Left colon (tissue), 2 donors: ENCODE measurements at places on chromosomes 1 and 21.

DNA sequence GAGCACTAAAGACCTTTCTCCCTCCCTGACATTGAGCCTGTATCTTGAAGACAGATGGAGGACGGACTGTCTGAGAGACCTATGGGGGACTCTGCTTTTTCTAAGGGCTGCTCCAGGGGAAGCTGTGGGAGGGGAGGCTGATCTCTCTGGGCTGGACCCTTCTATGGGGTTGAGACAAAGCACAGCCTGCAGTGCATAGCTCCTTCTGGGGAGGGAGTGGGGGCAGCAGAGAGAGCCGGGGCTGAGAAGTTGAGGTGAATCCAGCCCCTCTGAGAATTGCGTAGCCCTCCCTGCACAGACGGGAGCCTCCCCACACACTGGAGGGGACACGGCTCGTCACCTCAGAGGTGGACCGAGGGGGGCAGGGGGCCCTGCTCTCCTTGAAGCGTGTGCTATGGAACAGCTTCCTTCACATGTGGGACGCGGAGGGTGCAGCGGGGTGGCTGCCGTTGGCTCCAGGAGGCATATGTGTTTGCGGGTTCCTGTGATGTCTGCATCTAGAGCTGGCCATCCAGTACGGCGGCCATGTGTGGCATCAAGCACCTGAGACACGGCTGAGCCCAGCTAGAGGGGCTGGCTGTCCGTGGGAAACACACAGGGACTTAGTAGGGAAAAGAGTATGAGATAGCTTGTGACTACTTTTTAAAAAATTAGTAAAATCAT is 299.1 kb downstream of the CAMTA1 start:
- DNase-seq = no peak

DNA sequence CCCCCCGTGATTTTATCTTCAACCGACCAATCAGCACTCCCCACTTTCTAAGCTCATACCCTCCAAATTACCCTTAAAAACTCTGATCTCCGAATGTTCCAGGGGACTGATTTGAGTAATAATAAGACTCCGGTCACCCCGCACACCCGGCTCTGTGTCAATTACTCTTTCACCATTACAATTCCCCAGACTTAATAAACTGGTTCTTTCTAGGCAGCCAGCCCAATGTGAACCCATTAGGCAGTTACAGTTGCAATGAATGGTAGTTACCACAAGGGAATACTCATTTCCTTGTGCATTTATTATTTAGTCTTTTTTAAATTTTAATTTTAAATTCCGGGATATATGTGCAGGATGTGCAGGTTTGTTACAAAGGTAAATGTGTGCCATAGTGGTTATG is 177.9 kb downstream of the HFM1 start:
- no peak for DNase-seq

GRCh38 chr1:202807451-202807925 is 733 bp downstream of the KDM5B start:
- DNase-seq = no peak

DNA sequence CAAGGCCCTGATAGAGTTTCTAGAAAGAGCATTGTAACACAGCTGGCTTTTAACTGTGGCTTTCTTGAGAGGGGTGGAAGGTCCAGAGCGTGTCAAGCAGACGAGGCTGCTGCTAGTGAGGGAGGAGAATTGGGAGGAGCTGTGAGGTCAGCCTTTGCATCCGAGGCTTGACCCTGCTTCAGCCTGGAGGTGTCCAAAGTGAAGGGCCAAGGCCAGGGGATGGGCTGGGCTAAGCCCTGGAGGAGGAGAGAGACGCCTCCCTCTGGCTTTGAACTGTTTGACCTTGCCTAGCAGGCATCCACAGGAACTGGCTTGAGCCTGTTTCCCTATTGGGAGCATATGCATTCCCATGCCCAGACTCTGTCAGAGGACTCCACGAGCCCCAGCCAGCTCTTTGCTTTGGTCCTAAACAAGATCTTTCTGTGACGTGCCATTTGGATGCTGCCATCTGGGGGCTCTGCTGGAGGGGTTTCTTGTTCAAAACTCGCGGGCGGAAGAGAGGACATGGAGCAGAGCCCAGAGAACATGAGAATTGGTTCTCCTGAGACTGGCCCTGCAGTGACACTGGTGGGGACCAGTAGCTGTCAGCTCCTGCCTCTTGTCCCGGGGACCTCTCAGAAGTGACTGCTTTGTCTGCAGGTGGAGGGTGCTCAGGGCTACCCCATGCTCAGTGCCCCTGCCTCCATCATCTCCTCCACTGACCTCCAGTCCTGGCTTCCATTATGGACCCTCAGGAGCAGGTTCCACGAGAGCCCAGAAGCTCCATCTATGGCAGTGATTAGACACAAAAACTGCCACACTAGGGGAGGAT is 5.5 kb downstream of the ACTRT2 start:
- DNase-seq = no peak

DNA sequence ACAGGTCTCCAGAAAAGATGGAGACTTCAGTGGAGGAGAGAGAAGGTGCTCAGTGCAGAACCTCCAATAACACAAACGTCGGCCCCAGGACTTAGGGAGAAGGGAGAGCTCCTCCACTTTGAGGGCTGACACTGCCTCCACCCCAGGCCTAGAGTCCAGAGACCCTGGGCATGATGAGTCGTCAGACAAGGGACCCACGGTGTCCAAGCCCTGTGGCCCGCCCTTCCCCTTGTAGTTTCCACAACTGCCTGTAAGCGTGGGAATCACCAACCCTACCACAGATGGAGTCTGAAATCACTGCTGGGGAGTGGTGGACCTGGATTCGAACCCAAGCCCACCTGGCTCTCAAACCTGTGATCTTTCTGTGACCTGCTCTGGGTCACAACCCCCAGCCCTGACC is 281.1 kb downstream of the NPHP4 start:
- DNase-seq = peak; percentile 5

DNA sequence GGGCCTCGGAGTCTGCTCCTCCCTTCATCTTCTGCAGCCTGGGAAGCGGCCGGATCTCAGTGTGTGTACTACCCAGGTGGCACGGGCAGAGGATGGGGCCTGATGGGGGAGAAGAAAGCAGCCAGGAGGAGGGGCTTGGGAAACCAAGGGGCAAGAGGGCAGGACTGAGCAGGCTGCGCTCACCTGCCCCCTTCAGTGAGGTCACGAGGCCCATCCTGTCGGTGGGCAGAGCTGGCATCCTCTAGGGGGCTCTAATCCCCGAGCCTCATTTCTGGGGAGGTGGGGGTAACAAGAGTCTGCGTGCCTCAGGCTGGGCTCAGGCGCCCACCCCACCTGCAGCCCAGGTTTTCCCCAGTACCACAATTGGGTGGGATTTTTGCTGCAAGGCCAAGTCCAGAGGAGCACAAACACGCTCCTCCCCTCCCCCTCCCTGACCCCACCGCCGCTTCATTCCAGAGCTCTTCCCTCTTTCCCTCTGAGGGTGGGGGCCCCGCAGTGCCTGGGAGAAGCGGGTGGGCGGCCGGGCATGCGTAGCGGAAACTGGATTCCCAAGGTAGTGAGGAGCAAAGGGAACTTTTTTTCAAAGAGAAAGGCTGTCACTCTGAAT is 1.8 kb upstream of the WNT3A start:
- peak; percentile 8 for DNase-seq

- no peak for DNase-seq
Measured at GRCh38 chr21:18940791-18941190, 537.2 kb upstream of the TMPRSS15 start.

GRCh38 chr1:196951711-196952394 is 8.3 kb downstream of the CFHR2 start:
- no peak for DNase-seq

GRCh38 chr21:28253338-28253737 is 739.3 kb downstream of the LTN1 start:
- no peak for DNase-seq

- no peak for DNase-seq
Measured at GRCh38 chr1:9275161-9275560, 17.5 kb upstream of the SPSB1 start.

GRCh38 chr1:91889717-91890459 is 3.9 kb upstream of the TGFBR3 start:
- no peak for DNase-seq

- no peak for DNase-seq
Measured at GRCh38 chr21:18832950-18833349, 429.4 kb upstream of the TMPRSS15 start.

- no peak for DNase-seq
Measured at GRCh38 chr1:46510998-46511365, 21.3 kb downstream of the DMBX1 start.

DNA sequence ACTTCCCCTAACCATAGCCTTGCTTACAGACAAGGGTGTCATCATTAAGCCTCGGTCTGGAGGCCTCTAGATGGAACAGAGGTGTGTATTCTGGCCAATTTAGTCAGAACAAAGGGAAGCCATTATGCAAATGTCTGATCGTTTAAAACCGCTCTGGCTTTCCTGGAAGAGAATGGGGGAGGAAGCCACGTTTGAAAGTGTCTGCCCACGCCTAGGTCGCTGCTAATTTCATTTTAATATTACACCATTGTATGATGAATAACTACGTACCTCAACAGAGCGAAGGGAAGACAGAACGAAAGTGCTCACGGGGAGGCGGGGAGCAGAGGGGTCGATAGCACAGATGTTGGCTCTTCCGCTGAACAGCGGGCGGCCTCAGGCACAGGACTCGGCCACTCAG is 41.1 kb upstream of the CSF3R start:
- no peak for DNase-seq

- no peak for DNase-seq
Measured at GRCh38 chr1:110065841-110066240, 4.6 kb downstream of the ALX3 start.

- DNase-seq = no peak
Measured at GRCh38 chr1:73821520-73821919, 376.5 kb downstream of the LRRIQ3 start.

- no peak for DNase-seq
Measured at GRCh38 chr1:9731561-9731960, 80.0 kb downstream of the PIK3CD start.

DNA sequence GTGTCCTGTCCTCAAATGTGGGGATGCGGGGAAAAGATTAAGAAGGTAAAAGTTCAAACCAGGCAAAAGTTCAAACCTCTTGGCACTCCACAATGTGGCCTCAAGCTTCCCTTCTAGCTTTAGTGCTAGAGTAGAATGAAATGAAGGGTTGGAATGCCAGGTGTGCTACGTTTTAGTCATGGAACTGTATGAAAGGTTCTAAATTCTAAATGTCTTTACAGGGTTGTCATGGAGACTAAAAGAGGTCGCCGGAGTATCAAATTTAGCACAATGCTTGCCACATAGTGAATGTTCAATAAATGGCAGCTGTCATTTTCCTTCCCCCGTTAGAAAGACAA is 57.2 kb upstream of the LRRC8D start:
- no peak for DNase-seq

- DNase-seq = no peak
Measured at GRCh38 chr1:178282949-178283367, 189.1 kb downstream of the RASAL2 start.

- no peak for DNase-seq
Measured at GRCh38 chr1:199859491-199859933, 168.0 kb upstream of the NR5A2 start.

DNA sequence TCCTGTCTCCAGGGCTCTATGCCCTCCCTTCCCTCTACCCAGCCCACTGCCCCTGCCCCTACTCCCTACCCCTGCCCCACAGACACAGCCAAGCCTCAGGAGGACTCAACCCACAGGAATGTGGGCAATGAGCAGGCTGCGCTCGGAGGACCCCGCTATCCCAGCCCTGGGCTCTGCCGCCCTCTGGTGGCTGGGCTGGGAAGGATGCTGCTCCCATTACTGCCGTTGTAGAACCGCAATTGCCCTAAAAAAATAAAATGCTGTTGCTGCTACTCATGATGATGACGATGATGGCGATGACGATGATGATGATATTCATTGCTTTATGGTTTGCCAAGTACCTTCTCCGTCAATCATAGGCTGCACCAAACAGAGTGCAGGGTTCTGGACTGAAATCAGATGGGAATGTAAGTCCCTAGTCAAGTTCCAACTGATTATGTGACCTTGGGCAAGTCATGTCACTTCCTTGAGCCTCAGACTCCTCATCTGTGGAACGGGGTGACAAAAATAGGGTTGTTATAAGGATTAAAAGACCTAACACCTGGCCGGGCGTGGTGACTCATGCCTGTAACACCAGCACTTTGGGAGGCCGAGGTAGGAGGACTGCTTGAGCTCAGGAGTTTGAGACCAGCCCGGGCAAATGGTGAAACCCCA is 24.6 kb downstream of the ARHGEF19 start:
- DNase-seq = peak; percentile 71

GRCh38 chr1:159920202-159920601 is 5.1 kb downstream of the TAGLN2 start:
- DNase-seq = no peak

DNA sequence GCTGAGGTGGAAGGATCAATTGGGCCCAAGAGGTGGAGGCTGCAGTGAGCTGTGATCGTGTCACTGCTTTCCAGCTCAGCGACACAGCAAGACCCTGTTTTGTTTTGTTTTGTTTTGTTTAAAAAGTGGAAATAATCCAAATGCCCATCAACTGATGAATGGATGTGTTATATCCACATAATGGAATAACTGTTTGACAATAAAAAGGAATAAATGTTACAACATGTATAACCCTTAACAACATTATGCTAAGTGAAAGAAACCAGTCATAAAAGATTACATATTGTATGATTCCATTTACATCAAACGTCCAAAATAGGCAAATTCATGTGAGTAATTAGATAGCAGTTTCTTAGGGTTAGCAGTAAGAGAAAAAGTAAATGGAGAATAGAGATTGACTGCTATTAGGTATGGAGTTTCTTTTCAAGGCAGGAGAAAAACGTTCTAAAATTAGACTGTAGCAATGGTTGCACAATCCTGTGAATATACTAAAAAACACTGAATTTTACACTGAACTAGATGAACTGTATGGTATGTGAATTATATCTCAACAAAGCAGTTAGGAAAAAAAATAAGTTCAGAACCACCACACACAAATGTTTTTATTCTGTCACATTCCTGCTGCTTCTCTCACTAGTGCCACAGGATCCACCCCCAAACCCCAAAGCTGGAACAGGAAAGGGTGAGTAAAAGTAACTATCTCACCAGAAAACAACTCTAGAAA is 15.7 kb downstream of the FOXJ3 start:
- no peak for DNase-seq

- no peak for DNase-seq
Measured at GRCh38 chr1:198889101-198889500, 250.3 kb downstream of the PTPRC start.

- peak; percentile 55 for DNase-seq
Measured at GRCh38 chr1:206467915-206468314, 2.4 kb upstream of the IKBKE start.

DNA sequence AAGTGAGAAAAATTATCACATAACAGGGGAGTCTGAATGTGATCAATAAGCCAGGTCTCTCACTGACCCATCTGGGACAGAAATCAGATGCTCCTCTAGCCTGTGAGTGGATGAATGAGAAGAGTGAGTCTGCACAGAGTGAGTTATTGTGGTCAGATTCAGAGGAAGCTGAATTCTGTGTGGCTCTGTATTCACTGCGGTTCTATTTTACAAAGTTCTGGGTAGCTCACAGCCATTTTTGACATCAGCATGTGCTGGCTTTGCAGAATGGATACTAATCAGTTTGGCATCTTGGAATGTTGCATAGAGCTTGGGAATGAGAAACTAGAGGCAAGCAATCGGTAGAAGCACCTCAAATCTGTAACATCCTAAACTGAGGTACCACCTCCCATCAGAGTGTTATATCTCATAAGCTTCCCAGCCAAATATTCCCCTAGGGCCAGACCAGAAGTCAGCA is 3.8 kb downstream of the COLGALT2 start:
- no peak for DNase-seq

GRCh38 chr1:93681989-93682412 is 364 bp upstream of the BCAR3 start:
- no peak for DNase-seq
